Activated T-cell treated with anti-CD3 and anti-CD28 coated beads, Interleukin-2, amount 50 U/mL, for 48 hours (primary cell): ENCODE measurements at places on chromosomes 1 and 21.

DNA sequence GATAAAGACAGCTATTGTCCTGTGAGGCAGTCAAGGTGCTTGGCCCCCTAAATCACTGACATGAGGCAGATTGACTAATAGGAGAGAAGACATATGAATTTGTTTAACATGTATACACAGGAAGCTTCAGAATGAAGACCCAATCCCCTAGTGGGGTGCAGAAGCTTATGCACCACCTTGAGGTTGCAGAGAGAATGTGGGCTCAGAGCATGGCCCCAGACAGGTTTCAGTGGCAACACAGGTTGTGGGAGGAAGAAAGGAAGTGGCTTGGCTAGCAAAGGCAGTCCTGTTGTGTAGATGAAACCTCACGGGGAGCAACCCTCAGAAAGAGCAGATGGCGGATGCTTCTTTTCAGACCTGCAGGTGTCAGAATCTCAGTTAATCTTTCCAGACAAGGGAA lies 37.0 kb upstream of the PARP1 start:
- peak; percentile 65 for DNase-seq

GRCh38 chr1:212696721-212697331 lies 2.8 kb downstream of the BATF3 start:
- peak; percentile 49 for DNase-seq

GRCh38 chr1:221097479-221098281 lies 218.4 kb downstream of the HLX start:
- no peak for DNase-seq

DNA sequence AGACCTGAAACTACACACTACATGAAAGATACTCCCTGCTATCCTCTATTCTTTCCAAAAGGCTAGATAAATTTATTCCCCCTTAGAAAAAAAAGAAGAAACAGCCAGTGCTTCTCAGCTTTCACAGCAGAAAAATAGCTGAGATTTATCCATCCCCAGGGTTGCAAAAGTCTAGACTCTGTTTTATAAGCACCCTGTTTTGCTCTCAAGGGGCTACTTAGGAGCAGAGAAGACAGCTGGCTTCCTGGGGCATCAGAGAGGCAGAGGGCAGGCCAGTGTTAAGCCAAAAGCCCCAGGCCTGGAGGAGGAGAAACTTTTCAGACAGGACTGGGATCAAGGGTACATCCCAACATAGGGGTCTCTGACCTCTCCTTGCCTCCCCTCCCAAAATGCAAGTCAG lies 3.9 kb downstream of the LAMB3 start:
- DNase-seq: no peak

DNA sequence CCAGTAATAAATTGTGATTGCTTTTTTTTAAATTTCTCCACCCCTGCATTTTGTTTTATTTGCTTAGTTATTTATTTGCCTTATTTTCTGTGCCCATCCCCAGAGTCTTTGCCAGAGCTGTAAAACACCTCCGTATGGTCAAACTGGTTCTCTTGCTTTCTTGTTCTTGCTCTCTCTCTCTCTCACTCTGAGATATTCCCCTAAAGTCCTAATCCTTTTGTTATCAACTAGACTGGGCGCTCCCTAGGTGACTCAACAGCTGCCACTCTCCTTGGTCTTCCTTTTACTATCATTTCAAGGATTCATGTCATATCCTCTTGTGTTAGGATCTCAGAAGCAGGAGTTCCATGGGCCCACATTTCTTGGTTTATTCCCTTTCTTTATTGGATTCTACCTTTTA lies 160.0 kb downstream of the PRDM2 start:
- no peak for DNase-seq

GRCh38 chr1:18360251-18360650 lies 120.5 kb upstream of the KLHDC7A start:
- no peak for DNase-seq

DNA sequence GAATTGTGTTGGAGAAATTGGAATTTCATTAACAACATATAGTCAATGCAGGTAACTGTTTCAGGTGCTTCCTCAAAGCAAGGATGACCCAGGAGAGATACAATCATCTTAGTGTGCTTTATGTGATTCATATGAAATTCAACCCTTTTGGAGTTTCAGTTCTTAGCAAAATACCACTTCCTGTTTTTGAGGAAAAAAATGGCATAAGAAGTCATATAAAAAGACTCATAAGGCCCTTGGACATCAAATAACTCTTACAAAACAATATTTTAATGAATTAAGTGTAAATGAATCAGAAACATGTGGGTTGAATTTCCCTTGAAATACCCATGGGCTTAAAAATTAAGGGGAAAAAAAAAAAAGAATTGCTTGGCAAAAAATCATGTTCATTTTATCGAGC lies 926.6 kb downstream of the LTN1 start:
- no peak for DNase-seq

DNA sequence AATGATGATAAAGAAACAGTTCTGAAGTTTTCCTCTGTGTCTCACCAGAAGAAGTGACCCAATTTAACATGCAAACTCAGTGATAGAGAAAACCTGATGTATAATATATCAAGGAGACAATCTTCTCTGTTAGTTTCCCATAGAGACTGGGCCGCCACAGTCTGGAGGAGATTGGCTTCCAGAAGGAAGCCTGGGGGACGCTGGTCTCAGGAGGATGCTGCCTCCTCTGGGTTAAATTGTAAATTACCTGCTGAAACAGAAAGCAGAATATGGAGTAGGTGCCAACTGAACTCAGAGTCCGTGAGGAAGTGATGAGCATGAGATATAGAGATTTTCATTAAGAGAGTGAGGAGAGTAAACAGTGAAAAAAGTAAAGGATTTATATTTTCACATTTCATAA lies 15.8 kb downstream of the OR14I1 start:
- DNase-seq: no peak

DNA sequence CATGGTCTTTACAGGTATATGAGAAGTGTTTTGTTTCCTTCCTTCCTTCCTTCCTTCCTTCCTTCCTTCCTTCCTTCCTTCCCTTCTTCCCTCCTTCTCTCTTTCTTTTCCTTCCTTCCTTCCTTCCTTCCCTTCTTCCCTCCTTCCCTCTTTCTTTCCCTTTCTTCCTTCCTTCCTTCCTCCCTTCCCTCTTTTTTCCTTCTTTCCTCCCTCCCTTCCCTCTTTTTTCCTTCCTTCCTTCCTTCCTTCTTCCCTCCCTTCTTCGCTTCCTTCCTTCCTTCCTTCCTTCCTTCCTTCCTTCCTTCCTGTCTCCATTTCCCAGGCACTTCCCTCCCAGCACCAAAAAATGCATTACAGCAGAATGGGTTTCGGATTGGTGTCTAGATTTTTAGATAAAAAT lies 235.0 kb upstream of the KIAA0040 start:
- no peak for DNase-seq

- DNase-seq: no peak
Measured at GRCh38 chr1:151520359-151520758, 9.2 kb downstream of the CGN start.

DNA sequence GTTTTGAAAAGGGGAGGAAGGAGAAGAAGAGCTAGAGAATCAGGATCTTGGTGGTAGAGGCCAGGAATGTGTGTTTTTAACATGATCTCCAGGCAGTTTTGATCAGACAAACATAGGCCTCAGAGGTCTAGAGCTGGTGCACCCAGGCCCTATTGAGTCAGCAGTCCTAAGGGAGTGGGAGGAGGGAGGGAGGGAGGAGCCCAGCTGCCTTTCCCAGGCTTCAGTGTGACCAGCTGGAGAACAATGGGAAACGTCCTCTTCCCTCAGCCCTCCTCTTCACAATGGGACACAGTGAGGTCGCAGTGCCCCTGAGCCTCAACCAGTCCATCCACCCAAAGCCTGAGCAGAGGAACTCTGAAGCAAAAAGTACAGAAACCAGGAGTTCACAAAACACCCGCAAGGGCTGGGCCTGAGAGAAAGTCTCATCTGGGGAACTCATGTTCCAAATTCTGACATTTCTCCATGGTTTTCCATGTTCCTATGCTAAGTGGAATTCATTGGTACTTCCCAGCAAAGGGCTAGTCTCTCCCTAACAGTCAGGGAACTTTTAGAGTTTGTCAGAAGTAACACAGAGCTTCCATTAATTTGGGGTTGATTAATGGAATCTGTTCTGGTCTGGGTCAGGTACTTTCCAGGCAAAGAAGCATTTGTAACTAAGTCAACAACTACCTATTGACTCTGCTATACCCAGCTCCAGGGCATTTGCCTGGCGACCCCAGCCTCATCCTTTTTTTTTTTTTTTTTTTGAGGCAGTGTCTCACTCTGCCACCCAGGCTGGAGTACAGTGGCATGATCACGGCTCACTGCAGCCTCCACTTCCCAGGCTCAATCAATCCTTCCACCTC lies 37.5 kb downstream of the ELAPOR1 start:
- no peak for DNase-seq

- DNase-seq: no peak
Measured at GRCh38 chr1:110341872-110342331, 2.7 kb downstream of the RBM15 start.

DNA sequence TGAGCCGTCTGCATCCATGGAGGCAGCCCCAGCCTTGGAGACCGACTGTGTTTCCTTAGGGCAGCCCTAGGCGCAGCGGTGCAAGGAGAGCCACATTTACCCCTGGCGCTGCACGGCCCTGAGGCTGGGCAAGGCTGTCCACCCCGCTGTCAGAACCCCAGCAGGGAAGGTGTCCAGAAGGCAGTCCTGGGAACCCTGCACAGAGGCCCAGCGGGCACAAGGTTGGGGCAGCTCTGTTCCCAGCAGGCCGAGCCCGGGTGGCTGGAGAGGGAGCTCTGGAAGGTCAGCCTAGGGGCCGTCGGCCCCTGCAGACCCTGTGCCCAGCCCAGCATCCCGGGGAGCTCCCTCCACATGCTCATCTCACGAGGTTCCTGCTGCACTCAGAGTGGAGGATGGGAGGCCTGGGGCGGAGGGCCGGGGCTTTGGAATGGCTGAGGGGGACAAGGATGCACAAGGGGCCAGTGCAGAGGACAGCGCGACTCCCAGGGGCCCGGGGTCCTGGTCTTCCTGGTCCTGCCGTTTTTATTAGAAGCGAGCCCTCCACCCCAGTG lies 19.9 kb upstream of the SAMD11 start:
- DNase-seq: no peak

DNA sequence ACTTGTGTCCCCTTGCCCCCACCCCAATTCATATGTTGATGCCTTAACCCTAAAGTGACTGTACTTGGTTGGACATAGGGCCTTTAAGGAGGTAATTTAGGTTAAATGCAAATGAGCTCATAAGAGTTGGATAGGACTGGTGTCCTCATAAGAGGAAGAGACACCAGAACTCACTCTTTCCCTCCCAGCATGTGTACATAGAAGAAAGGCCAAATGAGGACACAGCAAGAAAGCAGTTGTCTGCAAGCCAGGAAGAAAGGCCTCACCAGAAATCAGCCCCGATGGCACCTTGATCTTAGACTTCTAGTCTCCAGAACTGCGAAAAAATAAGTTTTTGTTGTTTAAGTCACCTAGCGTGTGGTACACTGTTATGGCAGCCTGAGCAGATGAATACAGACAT lies 45.5 kb downstream of the RAB3GAP2 start:
- DNase-seq: no peak

DNA sequence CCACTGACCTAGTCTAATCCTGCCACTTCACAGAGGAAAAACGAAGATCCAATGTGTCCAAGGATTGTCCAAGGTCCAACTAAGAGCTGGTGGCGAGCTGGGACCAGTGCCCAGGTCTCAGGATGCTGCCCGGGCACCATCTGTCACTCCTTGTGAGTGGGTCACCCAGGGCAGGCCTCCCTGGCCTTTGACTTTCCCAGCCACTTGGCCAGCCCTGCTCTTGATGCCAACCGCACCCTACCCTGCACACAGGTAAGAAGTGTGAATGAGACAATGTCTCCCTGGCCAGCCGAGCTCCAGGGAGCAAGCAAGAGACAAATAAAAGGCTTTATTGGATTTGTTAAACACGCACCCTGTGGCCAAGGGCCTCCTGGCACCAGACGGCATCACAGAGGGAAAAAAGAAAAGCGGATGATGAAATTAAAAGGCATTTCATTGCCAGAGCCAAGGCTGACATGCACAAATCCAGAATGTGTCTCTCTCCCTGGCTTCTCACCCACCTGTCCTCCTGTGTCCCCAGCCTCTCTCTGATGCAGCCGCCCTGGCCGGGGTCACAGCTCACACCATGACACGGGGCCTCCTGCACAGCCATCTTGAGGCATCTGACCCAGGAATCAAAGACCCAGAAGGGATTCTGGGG lies 72.8 kb downstream of the CAMK2N1 start:
- no peak for DNase-seq

- DNase-seq: no peak
Measured at GRCh38 chr1:53195246-53196016, 1.2 kb upstream of the CPT2 start.

DNA sequence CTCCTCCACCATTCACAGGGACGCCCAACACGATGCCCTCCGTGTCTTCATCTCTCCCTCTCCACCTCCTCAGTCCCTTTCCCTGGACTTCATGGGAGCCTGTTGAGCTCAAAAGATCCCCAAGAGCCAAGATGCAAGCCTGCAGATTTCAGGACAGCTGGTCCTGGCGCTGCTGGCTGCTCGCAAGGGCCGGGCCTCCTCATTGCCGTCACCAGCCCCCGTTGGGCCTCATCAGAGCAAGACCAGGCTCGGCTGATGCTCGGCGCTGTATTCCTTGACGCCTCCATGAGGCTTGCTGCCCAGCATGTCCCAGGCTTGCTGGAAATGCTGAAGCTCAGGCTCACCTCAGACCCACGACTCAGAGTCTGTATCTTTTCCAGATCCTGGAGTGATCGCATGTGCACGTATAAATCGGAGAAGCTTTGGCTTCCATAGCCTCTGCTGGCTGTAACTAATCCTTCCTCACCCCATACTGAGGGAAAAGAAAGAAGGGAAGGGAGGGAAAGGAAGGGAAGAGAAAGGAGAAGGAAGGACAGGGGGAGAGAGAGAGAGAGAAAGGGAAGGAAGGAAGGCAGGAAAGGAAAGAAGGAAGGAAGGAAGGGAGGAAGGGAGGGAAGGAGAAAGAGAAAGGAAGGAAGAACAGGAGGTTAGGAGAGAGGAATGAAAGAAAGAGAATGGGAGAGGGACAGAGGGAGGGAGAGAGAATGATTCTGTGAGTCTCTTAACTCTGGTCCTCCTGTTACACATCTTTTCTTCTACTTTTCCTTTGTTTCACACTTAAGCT lies 94.6 kb downstream of the KCNJ15 start:
- no peak for DNase-seq

DNA sequence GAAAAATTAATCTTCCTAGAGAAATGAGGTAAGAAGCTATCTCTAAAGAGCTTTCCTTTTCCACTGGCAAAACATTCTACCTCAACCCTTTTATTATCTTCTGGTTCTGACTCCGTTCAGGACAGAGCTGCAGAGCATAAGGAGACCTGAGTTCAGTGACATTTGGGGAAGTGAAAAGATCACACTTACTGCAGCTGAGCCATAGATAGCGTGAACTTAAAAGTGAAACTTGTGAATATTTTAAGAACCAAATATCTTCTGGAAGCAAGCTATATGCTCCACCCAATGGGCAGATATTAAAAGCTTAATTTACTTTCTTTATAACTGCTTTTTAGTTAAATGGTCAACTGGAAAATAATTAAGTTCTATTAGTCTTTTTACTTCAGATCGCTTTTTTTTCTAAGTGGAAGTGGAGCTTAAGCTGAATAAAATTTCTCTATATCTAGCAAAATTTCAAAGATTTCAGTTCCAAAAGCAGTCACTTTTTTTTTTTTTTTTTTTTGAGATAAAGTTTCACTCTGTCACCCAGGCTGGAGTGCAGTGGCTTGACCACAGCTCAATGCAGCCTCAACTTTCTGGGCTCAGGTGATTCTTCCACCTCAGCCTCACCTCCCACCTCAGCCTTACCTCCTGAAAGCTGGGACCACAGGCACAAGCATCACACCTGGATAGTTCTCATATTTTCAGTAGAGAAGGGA lies 11.9 kb downstream of the PTPN22 start:
- no peak for DNase-seq
